ENCODE measurements at places on chromosomes 11 and 22. TPM values are rescaled to one million over a fixed set of nuclear protein-coding genes. Genes with fewer than 3 reads are reported as not detected.

DNA sequence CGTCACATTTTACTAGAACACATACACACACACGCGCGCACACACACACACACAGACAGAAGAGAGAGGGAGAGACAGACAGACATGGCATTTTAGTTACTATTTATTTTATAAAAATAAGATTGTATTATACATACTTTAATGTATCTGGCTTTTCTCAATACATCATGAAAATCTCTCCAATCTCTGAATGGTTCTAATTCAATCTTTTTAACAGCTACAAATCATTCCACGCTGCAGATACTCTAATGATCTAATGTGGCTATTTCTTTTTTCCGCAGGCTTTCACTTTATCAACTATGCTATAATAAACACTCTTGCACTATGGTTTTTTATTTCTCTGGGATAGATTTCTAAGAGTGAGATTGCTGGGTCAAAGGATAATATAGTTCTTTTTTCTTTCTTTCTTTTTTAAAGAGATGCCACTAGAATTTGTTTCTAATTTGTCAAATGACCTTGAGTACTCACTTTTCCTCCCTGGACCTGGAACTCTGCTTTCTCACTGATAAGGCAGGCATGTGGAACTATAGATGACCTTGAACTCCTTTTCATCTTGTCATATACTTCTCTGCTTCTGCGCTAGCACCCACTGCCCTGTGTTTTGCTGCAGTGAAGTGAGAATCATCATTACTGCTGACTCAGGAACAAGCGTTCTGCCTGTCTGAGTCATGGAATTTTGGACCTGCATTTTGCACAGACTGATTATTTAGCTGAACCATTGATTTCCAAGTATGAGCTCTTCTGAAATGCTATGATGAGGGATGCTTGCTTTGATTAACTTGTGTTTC is 4.9 kb upstream of the SLC6A5 start:
- H3K36me3 ChIP-seq = no peaks in the 10 kb centered on the region
- H3K27me3 ChIP-seq = peaks cover 57% of the 10 kb centered on the region
- no peak for DNase-seq
- no peak overlapping the region for H3K27ac ChIP-seq
- peaks cover 5% of the 10 kb centered on the region for H3K4me1 ChIP-seq

The LRRC56 gene
- total RNA-seq = 0.67 TPM

DNA sequence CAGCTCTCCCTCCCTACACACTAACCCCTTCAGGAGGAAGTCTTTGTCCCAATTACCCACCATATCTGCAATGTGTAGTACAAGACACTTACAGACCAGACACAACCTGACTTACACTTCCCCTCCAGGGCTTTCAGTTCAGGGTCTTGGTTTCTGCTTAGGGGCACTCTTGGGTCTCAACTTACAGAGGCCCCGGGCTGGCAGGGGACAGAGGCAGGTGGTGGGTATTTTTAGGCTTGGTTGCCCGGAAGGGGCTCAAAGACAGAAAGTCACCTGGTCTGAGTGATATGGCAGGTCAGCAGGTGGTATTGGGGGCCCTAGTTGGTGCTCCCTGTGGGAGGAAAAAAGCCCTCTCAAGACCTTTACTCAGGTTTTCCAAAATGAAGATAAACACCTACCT is 3.4 kb upstream of the TMEM184B start:
- DNase-seq = no peak
- H3K4me1 ChIP-seq = peaks cover 15% of the 10 kb centered on the region
- no peaks in the 10 kb centered on the region for H3K27me3 ChIP-seq
- no peak overlapping the region for H3K4me3 ChIP-seq
- no peaks in the 10 kb centered on the region for H3K36me3 ChIP-seq

DNA sequence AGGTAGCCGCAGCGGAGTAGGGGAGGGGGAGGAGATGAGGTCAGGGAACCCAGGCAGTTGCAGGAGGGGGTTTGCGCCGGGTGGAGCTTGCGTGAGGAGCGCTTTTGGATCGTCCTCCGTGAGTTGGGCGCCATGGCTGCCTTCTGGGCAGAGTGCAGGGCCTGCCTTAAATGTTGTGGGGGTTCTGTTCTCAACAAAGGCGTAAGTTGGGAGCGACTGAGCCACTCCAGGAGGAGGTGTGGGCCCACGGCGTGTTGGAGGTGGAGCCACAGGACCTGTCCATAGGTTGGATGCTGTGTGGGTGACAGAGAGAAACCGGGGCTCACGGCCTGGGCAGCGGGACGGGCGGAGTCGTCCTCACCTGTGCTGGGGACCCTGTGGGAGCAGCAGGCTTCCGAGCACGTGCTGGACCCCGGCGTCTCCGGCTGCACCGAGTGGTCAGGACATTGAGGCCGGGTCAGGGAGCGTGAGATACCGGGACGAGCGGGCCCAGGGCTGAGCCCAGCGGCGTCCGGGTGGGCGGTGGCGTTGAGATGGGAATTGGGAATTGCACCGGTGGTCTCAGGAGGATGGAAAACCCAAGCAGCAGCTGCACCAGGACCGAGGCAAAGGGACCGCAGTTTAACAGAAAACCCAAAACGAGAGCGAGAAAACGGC is 977 bp upstream of the PGGHG start:
- peak overlapping the region; percentile 97 for H3K4me3 ChIP-seq
- peak overlapping the region; percentile 98 for H3K27ac ChIP-seq
- peaks cover 53% of the 10 kb centered on the region for H3K4me1 ChIP-seq
- H3K27me3 ChIP-seq = no peaks in the 10 kb centered on the region

DNA sequence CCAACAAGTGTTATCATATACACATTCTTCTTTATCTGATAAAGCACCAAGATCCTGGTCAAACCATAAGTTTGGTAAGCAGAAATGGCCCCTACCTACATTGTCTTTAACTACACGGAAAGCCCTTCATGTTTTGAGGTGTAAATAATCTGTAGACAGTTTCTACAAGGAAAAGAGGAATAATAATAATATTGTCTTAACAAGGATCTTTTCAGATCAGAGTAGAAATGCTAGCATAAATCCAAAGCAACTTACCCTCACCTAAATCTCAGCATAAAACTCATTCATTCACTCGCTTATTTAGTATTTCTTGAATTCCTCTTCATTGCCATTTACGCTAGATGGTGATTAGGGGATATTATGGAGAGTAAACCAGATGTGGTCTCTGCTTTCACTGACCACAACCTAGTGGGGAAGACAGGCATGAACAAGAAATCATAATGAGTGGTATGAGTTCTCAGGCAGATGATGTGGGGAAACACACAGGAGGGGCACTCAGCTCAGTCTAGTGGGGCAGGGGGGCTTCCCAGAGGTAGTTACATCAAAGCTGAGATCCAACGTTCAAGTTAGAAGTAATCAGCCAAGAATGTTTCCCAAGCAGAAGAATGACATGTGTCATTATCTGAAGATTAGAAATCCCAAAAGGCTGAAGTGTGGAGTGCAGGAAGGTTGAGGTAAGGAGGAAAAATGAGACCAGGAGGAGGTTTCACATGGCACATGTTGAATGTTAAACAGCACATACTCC is 65.4 kb upstream of the ZC3H12C start:
- no peak for DNase-seq
- H3K36me3 ChIP-seq = no peaks in the 10 kb centered on the region
- H3K4me1 ChIP-seq = no peaks in the 10 kb centered on the region
- no peak overlapping the region for H3K4me3 ChIP-seq
- peaks cover 1% of the 10 kb centered on the region for H3K27me3 ChIP-seq

The AGBL2 gene
- 7.1 TPM for total RNA-seq

The CYP2D6 gene
- total RNA-seq = 1.5 TPM

- peaks cover 17% of the 10 kb centered on the region for H3K27me3 ChIP-seq
- DNase-seq = no peak
- no peak overlapping the region for H3K4me3 ChIP-seq
- no peaks in the 10 kb centered on the region for H3K36me3 ChIP-seq
- no peak overlapping the region for H3K27ac ChIP-seq
Observed at GRCh38 chr11:31932879-31933278, 121.8 kb upstream of the PAX6 start.

GRCh38 chr11:16286095-16286494 is 70.3 kb downstream of the SOX6 start:
- no peak overlapping the region for H3K27ac ChIP-seq
- H3K4me1 ChIP-seq = no peaks in the 10 kb centered on the region
- no peak for DNase-seq
- no peaks in the 10 kb centered on the region for H3K27me3 ChIP-seq
- H3K36me3 ChIP-seq = no peaks in the 10 kb centered on the region

DNA sequence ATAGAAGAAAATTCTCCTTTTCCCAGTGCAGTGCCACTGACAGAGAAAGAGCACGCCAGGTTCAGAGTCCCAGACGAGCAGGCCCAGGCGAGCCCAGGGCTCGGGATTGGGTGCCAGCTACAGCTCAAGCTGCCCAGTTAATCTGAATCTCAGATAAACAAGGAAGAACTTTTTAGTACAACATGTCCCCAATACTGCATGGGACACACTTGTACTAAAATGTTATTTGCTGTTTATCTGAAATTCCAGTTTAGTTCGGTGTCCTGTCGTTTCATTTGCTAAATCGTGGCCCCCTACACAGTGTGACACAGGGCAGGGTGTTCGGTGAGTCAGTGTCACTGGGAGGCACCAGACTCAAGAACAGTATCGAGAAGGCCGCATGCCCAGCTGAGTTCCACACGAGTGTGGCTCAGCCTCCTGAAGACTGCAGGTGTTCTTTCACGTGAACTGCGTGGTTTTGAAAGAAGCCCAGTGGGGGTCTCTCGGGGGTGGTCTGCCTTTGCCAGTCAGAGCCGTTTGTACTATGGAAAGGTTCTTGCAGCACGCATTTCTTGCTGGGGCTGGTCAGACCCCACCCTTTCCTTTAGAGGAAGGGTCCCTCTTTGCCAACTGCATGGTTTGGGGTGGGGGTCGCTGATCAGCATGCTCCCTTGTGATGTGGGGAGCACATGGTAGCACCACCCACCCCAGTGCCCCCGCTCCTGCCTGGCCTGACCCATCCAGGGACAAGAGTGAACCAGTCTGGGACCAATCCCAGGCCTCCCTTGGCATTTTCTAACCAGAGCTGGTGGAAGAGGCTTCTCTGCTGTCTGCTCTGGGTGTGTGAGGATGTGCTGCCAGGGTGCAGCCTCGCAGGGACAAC is 115.6 kb upstream of the B3GAT1 start:
- no peaks in the 10 kb centered on the region for H3K36me3 ChIP-seq
- no peak overlapping the region for H3K4me3 ChIP-seq
- DNase-seq = no peak
- no peaks in the 10 kb centered on the region for H3K27me3 ChIP-seq
- no peaks in the 10 kb centered on the region for H3K4me1 ChIP-seq

DNA sequence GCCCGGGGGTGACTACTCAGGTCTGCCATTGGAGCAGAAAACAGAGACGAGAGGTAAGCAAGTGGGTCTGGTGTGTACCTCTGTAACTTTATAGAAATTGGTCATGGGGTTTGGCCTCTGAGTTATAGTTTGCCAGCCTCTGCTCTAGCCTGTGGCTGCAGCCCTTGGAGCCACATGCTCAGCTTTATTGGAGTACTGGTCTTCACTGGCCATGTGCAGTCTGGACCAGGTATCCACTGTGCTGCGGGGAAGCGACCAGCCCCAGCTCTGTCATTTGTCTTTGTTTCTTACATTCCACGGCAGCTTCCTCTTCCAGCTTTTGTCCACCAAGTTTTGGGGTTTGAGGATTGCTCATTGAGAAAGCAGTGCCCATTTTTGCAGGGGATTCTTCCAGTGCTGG is 453.4 kb downstream of the TBC1D22A start:
- H3K4me3 ChIP-seq = no peak overlapping the region
- H3K36me3 ChIP-seq = no peaks in the 10 kb centered on the region
- no peak for DNase-seq
- no peaks in the 10 kb centered on the region for H3K27me3 ChIP-seq
- no peak overlapping the region for H3K27ac ChIP-seq
- no peaks in the 10 kb centered on the region for H3K4me1 ChIP-seq

The TREH gene
- total RNA-seq = not detected

GRCh38 chr11:111766834-111767142 is 599 bp upstream of the PPP2R1B start:
- peak overlapping the region; percentile 98 for H3K27ac ChIP-seq
- DNase-seq = no peak
- H3K4me3 ChIP-seq = peak overlapping the region; percentile 99
- peaks cover 30% of the 10 kb centered on the region for H3K4me1 ChIP-seq
- H3K27me3 ChIP-seq = no peaks in the 10 kb centered on the region

- H3K4me3 ChIP-seq = no peak overlapping the region
- H3K4me1 ChIP-seq = peaks cover 37% of the 10 kb centered on the region
- H3K27ac ChIP-seq = no peak overlapping the region
- DNase-seq = no peak
- peaks cover 16% of the 10 kb centered on the region for H3K36me3 ChIP-seq
Observed at GRCh38 chr22:19174106-19175025, 4.2 kb downstream of the SLC25A1 start.

The SCGB1D2 gene
- total RNA-seq = not detected

GRCh38 chr11:1879342-1879940 is 12.3 kb downstream of the PRR33 start:
- DNase-seq = peak; percentile 1
- no peak overlapping the region for H3K4me3 ChIP-seq
- H3K27me3 ChIP-seq = no peaks in the 10 kb centered on the region
- H3K4me1 ChIP-seq = peaks cover 17% of the 10 kb centered on the region

DNA sequence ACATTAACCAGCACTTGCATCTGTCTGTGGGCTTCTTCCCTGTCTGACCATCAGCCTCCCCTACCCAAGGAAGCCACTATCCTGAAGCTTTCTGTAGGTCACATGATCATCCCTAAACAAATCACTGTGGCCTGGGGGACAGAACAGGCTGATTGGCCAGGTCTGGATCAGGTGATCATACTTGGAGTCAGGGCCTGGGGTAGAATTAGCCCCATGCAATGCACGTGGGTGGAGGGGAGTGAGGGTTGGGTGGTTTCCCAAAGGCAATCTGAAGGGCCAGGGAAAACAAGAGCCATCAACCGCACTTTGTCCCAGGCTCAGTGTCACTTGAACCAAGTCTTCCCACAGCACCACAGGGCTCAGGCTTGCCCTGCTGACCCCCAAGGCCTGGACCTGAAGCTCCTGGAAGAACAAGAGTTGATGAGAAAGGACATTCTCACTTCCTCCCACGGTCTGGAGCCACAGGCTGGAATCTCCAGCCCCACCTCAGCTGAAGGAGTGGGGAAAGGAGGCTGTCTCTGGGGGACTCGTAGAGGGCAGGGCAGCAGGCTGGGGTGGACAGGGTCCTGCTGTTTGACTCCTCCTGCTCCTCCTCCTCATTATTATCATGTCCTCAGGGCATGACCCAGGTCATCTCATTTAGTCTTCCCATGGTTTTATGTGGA is 31.5 kb upstream of the TSPAN18 start:
- H3K27me3 ChIP-seq = peaks cover under 1% of the 10 kb centered on the region
- no peak overlapping the region for H3K27ac ChIP-seq
- DNase-seq = no peak

DNA sequence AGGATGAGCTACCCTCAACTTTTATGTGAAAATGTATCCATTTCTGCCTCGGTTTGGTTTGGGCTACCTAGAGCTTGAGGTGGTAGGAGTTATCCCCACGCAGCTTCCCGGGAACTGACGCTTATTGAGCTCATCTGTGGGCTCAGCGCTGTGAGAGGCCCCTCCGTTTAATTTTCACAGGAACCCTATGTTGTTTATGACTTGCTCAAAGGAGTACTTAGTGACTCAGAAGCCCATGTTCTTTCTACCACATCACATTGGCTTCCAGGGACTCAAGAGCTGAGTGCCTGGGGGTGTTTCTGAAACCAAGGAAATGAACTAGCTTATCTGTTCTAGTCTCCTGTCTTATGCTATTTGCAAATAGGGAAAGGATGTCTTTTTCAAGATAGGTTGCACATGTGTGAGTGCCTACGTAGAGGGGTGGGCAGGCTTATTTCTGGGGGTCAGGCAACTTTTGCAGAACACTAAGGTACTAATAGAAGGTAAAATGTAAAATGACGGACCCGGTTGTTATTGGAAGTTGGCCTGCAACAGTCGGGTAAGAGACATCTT is 40.5 kb downstream of the MICAL2 start:
- no peaks in the 10 kb centered on the region for H3K27me3 ChIP-seq
- H3K4me1 ChIP-seq = peaks cover 59% of the 10 kb centered on the region
- peaks cover 33% of the 10 kb centered on the region for H3K36me3 ChIP-seq
- peak; percentile 78 for DNase-seq
- peak overlapping the region; percentile 94 for H3K27ac ChIP-seq
